Kidney capillary endothelial cell (primary cell): ENCODE measurements at places on chromosomes 4 and X.

- no peak for DNase-seq
Measured at GRCh38 chr4:53479736-53480525, 102.5 kb downstream of the FIP1L1 start.

- DNase-seq, result no peak
Measured at GRCh38 chr4:186202490-186203140, 11.2 kb downstream of the CYP4V2 start.

DNA sequence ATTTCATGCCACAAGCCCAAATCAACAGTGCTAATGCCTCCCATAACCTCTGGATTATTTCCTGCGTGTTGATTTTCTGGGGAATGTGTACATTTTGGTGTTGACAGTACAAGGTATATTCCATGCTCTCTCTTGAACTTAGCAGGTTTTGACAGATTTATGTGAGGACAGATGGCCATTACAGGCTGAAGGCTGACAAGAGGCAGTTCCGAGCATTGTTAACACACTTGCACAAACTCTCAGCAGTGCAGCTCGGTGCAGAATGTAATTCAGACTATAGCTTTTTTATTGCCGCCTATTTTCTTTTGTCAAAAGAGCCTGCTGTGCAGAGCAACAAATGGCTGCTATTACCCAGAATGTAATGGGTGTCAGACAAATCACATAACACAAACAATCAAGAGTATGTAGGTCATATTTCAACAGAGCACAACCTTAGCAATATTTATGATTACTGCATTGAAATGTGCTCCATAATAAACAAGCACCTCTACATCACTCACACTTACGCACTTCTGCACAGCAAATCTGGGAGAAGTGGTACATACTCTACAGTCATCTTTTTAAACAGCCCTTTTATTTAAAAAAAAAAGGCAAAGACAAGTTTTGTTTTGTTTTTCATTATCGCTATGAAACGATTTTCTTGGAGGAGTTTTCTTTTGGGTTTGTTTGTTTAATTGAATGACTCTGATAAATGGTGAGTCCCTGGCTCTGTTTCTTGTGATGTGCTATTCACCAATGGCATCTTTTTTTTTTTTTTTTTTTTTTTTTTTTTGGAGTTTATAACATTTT is 71.6 kb downstream of the PPARGC1A start:
- no peak for DNase-seq

GRCh38 chrX:155061760-155062159 is 9.2 kb downstream of the CMC4 start:
- no peak for DNase-seq

DNA sequence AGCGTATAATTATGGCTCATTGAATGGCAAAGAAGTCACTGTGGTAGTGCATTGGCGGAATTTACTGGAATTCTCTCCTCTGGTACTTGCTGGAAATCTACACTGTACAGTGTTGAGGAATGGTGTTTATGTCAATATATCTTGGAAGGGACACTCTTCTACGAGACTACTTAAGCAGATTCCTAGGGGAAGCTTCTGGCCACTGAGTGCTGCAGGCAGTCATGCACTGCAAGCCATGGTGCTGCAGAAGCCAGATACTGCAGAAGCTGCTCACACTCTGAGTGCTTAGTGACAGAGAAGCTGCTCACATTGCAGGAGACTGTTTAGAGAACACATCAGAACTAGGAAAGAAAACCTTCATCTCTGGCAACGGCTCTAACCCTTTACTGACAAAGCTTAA is 725.0 kb downstream of the CCSER1 start:
- DNase-seq, result no peak

- peak; percentile 17 for DNase-seq
Measured at GRCh38 chr4:165079476-165079875, 25.8 kb downstream of the TRIM75 start.

- DNase-seq, result no peak
Measured at GRCh38 chr4:84498203-84498934, 723 bp downstream of the NKX6-1 start.

DNA sequence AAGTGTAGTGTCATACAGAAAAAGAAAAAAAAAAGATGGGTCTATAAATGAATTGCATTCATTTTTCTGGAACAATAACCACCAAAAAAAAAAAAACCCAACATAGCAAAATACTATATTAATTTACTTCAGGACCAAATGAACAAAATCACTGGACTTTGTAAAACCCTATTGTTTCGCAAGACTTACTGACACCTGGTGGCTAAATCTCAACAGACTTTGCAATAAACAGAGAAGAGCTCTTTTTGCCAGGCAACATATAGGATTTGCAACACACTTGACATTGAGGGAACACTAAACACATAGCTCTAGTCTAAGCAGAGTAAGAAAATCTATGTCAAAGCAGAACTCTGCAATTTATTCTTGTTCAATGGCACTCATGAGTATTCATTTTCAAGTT is 990.2 kb downstream of the STPG2 start:
- no peak for DNase-seq

GRCh38 chr4:14529653-14530052 is 472.6 kb upstream of the CPEB2 start:
- peak; percentile 27 for DNase-seq

GRCh38 chr4:133102043-133102442 is 47.1 kb upstream of the PCDH10 start:
- DNase-seq, result no peak
